ENCODE measurements at places on chromosomes 3 and 15.

GRCh38 chr3:83770664-83771402 is 1188.0 kb upstream of the CADM2 start:
- no peak for DNase-seq

DNA sequence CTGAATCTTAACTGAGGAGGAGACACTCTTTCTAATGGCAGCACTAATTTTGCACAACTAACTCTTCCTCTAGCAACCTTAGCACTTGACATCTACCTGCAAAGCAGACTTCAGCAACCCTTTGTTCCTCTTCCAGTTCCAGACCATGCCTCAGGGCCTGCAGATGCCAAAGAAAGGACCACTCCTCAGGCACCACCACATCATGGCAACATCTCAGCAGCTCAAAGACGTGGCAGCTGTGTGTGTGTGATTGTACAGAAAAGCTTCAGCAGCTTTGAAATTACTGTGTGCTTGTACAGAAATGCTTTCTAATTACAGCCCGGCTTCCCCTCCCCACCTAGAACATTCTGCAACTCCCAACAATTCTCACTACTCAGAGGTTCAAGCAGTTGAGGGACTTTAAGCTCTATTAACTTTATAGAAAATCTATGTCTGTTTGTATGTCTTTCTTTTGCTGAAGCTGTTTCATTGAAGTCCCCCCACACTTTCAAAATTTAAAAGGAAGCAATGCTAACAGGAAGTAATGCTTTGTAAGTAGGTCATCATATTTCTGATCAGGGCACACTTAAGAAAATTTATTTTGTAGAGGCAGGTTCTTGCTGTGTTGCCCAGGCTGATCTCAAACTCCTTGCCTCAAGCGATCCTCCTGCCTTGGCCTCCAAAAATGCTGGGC is 115.2 kb downstream of the CD47 start:
- no peak for DNase-seq

GRCh38 chr3:86695752-86696151 is 295.2 kb downstream of the VGLL3 start:
- no peak for DNase-seq

GRCh38 chr3:167066977-167067786 is 312.9 kb downstream of the ZBBX start:
- DNase-seq, result no peak

- DNase-seq, result peak; percentile 48
Observed at GRCh38 chr3:14125193-14126016, 553 bp downstream of the TMEM43 start.

- DNase-seq, result no peak
Observed at GRCh38 chr3:150609988-150610387, 6.9 kb downstream of the SELENOT start.

GRCh38 chr3:186691676-186692075 is 25.5 kb upstream of the KNG1 start:
- DNase-seq, result peak; percentile 18

DNA sequence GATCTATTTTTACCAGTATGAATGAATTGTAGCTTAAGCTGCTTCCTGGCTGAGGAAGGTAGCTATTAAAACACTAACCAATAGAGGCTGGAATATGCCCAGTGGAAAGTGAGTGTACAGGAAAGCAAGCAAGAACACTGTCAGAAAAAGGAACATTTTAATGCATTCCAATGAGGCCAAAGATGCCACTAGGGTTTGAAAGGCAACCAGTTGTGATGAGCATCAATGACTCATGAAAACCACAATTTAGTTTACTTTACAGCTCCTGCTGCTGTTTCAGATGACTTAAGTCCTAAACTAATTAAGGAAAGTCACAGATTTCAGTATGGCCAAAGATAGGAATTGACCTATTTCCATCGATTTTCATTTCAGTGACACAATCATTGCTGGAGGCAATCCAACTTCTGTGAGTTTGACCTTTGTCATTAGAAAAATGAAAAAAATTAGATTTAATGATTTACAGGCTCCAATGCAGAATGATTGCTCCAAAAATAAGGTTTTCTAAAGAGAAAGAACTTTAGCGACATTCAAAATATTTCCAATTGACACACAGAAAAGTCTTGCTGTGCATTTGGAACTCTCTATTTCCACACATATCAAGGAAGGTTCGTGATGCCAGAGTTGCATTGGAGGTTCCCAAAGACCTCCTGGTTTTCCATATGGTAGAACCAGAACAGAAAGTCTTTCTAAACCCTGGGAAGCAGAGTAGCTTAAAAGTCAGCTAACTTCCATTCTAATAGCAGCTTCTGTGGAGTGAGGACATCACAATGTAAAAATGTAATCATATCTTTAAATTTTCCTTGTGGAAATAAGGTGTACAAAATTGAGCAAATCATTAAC is 103.0 kb downstream of the SUCNR1 start:
- no peak for DNase-seq

GRCh38 chr3:110296885-110297284 is 774.7 kb upstream of the NECTIN3 start:
- no peak for DNase-seq

DNA sequence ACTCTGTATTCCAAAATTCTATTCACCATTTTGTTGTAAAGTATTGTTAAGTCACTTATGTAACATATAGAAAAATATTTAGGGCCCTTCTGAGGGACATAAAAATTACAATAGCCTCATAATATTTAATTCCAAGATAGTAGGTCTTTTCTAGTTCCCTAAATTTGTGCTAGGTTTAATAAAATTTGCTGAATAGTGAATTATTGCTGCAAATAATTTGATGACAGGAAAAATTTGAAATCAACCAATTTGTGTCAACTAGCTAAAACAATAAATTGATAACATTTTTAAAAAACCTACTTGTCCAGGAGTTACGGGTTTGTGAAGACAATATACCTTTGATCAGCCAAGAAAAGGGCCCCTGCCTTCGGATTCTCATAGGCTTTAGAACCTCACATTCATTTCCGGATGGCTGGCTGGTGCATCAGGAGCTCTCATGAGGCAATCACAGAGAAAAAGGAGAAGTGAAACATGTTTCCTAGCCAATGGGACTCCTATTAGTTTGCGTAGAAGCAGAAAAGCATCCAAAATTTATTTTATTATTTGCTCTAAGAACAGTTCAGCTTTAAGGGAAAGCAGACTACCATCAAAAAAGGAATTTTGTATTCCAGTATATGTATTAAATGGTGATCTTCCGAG is 177.2 kb downstream of the LRRC3B start:
- no peak for DNase-seq

GRCh38 chr15:69104050-69104750 is 56.2 kb upstream of the GLCE start:
- DNase-seq, result no peak

DNA sequence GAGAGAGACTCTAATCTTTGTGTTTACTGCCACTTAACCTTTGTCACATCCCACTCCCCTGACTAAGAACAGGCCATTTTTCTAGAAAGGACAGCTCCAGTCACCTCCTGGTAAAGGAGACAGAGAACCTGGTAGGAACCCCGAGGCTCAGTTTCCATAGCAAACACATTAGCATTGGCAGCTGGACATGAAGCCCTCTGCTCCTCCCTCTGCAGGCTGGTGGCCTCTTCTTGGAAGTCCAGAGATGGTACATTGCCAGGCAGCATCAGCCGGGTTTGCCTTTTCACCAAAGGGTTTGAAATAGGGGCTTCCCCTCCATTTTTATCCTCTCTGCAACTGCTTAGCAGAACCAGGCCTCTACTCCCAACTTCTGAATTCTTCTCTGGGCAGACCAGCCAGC is 213.4 kb upstream of the SEMA6D start:
- no peak for DNase-seq

DNA sequence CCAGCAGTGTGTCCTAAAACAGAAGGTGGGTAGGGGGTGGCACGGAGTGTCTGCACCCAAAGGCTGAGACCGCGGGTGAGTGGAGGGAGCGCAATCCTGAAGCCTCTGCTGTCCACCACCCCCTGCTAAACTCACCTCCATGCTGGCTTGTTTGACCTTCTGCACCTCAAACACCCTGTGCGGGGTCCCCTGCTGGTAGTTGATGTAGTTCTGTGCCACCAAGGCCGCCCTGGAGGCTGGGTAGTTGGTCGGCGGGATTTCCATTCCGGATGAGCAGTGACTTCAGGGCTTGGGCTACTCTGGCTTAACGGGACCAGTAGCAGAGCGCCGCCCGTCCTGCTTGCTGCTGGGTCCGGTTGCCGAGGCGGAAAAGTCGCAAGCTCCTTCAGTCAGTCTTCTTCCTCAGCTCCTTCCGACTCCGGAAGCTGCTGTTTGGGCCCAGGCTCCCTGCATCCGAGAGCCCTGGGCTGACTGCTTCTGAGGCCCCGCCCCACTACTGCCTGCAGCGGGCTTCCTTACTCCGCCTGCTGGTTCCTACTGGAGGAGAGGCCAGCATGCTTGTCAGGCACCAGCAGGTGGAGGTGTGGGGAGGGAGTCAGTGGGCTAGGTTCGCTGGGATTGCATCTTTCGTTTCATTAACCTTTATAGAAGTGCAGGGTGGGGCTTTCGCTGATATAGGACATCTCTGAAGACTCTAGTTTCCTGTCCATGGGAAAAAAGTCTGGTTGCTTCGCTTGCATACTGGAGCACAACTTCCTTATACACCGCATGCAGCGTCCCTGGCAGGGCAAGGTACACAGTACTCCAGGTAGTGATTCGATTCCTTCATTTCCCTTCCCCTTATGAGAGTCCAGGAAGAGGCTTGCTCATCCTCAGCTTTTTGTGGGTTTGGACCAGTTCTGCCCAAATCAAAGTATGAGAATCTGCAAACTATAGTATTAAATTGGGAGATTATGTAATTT is at the start of gene LXN:
Gene LXN, minus strand, starts transcription at position 434 of the 962 bp plus-strand sequence. Its CDS starts 170 bp downstream, at position 264.
- DNase-seq, result peak; percentile 83

DNA sequence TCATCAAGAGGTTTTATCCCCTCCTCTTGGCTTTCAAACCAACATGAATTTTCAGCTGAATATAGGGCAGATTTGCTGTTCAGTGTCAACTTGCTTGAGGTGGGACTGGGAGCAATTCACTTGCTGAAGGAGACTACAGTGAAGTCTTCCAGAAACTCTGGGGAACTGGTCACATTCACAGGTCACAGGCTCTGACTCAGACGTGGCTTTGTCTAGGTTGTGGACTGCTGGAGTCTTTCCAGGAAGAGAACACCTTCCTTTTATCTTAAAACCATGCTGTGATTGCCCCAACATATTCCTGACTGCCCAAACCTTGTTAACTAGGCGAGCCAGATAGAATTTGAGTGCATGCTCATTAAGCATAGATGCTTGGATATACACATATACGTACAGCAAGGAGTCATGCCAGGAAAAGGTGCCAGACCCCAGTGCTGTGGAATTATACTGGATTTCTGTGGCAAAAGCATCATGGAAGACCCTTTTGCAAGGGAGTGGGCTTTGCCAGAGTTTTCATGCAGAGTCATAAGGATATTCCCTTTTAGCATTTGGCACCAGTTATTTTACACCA is 399.1 kb upstream of the TBL1XR1 start:
- DNase-seq, result peak; percentile 34
